ENCODE measurements at places on chromosomes 7 and 10.

- DNase-seq = no peak
These were observed 49.1 kb upstream of the ELN start for GRCh38 chr7:73978661-73979563.

GRCh38 chr10:3122486-3123205 is 49.9 kb downstream of the PITRM1 start:
- no peak for DNase-seq

DNA sequence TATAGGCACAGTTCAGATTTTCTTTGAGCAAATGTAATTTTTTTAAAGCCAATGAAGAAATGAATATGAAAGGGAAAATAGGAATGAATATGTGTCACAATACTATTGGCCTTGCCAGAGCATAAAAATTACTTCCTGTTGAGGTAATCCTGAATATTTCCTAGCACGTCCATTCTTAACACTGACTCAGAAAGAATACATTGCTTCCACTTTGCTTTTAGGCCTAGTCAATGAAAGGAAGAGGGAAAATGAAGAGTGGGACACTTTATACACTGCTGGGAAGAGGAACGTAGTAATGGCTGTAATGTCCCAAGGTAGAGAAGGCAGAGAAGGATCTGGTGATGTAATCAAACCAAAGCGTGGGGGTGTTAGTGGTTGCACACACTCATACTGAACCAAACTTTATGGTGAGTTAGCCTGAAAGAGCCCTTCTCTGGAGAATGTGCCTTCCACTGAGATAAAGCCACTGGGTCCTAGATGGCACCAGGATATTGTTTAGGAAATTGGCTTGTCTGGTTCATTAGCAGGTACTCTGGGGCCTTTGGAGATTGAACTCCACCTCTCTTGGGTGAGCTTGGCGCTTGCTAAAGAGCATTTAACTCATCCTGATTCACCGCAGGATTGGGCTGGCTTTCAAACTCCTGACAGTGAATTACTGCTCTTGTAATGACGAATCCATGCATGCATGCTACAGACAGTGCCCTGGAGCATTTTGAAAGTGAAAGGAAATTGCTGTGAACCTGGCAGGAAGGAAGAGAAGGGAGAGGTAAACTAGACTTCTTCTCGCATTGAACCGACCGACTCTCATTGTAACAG is 254.9 kb downstream of the KIAA1217 start:
- DNase-seq = no peak

GRCh38 chr10:49161411-49161997 is 26.7 kb downstream of the TMEM273 start:
- DNase-seq = no peak

DNA sequence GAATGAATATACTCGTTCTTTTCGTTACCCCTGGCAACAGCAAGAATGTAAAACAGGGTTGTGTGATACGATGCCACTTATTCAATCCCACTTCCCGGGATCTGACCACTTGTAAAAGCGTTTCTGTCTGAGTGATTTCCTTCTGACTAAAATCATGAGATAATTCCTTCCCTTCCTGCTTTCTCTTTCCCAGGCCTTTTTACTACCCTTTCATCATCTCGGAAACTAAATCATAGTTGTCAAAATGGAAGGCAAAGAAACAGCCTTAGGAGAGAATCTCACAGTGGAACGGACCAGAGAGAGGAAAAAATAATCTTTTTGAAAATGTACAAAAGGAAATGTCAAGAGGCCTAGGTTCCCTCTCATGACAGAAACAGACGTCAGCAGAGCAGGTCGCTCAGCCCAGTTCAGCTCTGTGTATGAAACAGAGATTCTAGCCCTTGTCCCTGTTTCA is 29.8 kb downstream of the DIP2C start:
- no peak for DNase-seq

GRCh38 chr7:11281953-11282352 is 308.3 kb downstream of the PHF14 start:
- DNase-seq = no peak

GRCh38 chr7:108266491-108266890 is 136.3 kb upstream of the LAMB4 start:
- DNase-seq = no peak

DNA sequence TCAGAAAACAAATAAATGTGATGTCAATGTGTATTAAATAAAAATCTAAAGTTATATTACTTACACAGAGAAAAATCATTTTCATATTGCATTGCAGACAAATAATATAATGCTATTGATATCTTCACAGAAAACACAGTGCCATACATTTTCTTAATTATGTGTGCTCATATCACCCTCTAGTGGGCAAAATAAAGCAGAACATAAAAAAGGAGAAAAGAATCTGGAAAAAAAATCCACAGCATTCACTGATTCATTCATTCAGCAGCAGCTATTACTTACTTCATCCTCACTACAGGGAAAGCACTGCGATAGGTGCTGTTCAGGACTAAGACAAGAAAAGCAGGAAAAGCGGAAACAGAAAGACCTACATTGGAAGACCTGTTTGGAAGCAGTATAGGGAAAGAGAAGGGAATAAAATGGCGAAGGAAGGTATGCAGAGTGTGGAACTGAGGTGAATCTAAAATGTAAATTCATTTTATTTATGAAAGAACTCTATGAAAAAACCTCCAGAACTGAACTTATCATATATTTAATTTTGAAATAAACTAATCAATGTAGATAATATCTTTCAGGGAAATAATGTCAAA is 73.2 kb downstream of the POT1 start:
- no peak for DNase-seq

GRCh38 chr7:144822223-144822622 is 13.6 kb downstream of the TPK1 start:
- DNase-seq = no peak

DNA sequence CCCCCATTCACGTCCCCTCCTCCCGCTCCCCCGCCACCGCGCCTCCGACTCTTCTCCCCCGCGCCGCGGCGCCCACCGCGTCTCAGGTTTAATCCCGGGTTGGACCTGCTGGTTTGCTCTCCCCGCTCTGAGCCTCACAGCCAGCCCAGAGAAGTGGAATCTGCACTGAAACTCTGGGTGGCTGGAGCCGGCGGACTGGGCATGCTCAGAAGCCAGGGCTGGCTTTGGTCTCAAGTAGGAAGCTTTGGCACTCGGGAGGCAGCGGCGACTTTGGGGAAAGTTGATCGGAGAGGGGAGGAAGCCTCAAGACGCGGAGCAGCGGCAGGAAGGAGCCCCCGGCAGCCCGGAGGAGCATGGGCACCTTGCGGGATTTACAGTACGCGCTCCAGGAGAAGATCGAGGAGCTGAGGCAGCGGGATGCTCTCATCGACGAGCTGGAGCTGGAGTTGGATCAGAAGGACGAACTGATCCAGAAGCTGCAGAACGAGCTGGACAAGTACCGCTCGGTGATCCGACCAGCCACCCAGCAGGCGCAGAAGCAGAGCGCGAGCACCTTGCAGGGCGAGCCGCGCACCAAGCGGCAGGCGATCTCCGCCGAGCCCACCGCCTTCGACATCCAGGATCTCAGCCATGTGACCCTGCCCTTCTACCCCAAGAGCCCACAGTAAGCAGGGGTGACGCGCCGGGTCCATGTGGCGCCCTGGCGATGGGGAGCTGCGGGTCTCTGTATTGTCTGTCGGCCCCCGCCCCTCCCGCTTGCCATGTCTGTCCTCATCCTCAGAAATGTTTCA is at the start of gene PRKG1:
TSS of gene PRKG1 (plus strand) at position 250 of the 791 bp plus-strand sequence.
- no peak for DNase-seq

GRCh38 chr7:55420530-55420929 is 55.4 kb downstream of the LANCL2 start:
- DNase-seq = no peak

- no peak for DNase-seq
These were observed 47.8 kb upstream of the LRRC17 start for GRCh38 chr7:102864958-102865357.

DNA sequence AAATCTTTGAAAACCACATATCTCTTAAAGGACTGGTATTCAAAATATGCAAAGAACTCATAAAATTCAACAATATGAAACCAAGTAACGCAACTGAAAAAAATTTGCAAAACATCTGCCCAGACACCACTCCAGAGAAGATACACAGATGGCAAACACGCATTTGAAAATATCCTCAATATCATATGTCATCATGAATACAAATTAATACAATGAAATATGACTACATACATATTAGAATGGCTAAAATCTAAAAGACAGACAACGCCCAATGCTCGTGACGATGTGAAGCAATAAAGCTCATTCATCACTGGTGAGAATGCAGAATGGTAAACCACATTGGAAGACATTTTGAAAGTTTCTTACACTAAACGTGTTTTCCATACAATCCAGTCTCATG is 770.1 kb upstream of the CELF2 start:
- no peak for DNase-seq

DNA sequence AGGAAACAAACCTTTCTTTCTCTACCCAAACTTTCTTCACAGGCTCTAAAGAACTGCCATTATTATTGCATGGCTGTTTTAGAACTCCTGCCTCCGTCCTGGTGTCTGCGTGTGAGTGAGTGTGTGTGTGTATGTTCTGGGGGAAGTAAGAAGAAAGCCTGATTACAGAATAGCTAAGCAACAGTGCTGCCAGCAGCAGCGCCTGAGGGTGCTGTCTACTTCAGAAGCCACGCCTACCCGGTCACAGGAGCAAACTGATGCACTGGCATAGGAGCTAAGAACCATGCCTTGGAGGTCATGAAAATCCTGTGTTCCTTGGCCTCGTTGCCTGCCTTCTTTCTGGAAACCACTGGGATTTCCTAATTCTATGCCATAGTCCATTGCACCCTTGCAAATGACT is 25.2 kb downstream of the LIPK start:
- no peak for DNase-seq

DNA sequence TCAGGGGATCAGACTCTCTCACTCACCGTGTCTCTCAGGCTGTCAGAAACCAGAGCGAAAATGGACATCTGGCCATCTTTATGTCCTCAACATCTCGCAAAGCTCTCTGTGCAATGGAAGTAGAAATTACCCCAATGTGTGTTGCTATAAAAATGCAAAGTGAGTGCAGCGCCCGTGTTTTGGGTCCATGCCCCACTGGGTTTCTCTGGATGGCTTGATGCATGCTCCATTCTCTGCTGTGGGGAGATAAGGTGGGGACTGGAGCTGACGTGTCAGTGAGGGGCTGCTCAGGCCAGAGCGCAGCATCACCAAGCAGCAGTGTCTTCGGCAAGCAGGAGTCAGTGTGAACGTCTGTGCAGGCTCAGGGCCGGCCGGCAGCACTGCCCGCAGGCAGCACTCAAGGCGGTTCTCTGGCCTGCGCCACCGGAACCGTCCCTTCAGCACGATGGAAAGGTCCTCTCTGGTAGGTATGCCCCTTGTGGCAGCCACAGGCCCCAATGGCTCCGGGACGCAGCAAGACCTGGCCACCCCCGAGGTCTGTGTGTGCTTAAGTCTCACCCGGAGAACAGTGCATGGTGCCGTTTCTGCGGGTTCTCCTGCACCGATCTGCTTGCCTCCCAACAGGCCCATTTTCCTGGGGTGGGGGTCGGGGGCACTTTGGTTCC is 30.2 kb downstream of the WDR86 start:
- no peak for DNase-seq

- DNase-seq = no peak
These were observed at the start of gene MCMBP for GRCh38 chr10:119872610-119872859. Gene MCMBP, minus strand, starts transcription at chr10:119872843. Its CDS starts 259 bp downstream, at chr10:119872584.

- no peak for DNase-seq
These were observed 25.6 kb downstream of the CDK14 start for GRCh38 chr7:90621747-90622140.

DNA sequence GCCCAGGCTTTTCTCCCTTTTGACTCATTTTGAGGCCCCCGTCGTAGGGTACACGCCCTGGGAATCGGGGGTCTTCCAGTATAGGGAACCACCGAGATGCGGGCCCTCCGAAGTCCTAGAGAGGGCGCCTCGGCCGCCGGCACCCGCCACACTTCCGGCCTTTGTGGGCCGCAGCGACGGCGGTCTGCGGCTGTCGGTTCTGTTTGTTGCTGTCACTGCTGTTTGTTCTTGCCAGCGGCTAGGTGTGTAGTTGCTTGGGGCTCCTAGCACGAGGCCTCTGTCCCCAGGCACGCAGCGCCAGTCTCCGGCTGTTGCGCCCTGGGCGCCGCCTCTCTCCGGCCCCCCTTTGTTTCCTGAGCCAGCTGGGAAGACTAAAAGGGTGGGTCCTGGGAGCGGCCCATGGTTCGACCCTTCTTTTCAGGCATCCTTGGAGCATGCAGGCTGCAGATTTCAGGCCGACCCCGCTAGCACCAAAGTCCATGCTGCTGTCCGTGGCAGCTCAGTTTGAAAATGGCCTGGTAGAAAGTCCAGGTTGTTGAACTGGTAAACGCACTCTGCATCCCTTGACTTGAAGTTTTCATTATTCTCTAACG is 17.8 kb upstream of the ZKSCAN1 start:
- DNase-seq = peak; percentile 42

- DNase-seq = no peak
These were observed 69.7 kb upstream of the ZNRF2 start for GRCh38 chr7:30214651-30215137.

- no peak for DNase-seq
These were observed 137.4 kb upstream of the CDC14C start for GRCh38 chr7:48786951-48787350.

- DNase-seq = no peak
These were observed 44.1 kb downstream of the DGKB start for GRCh38 chr7:14858410-14858809.

- no peak for DNase-seq
These were observed 353.4 kb downstream of the TNS3 start for GRCh38 chr7:47228386-47229014.

DNA sequence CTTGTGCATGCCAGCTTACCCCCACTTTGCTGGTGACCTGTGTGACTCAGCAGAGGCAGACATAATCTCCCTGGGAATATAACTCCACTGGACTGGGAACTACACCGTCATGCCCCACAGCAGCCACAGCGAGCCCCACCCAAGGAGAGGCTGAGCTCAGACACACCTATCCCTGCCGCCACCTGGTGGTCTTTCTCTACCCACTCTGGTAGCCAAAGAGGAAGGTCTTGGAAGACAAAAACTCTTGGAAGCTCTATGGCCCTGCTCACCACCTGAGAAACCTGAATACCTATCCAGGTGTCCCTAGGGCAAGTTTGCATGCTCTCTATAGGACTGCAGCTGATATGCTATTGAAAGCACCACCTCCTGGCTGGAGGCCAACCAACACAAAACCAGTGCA is 48.1 kb downstream of the MYO3A start:
- DNase-seq = no peak

DNA sequence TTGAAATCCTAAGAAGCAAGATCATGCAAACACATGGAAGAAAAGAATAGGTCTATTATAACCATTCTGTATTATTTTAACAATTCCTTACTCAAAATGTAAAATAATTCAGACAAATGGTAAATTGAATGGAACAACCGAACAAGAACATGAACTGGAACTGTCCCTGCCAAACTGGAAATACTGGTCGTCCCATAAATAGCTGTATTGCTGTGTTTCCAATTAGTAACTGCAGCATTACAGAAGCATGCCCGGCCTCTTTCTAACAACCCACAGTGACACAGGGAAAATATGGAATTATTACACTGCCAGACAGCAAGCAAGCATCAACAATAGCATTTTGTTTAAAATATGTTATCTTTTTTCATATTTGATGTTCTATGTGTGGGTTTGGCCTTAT is 1138.5 kb upstream of the PHF14 start:
- DNase-seq = no peak
